ENCODE measurements at places on chromosomes 1 and 21.

- no peak for DNase-seq
Measured at GRCh38 chr1:61282387-61282786, 200.0 kb downstream of the NFIA start.

- DNase-seq = peak; percentile 74
Measured at GRCh38 chr1:40703316-40703715, 11.8 kb downstream of the NFYC start.

GRCh38 chr1:187605736-187606135, 777.0 kb downstream of the PLA2G4A start:
- no peak for DNase-seq

DNA sequence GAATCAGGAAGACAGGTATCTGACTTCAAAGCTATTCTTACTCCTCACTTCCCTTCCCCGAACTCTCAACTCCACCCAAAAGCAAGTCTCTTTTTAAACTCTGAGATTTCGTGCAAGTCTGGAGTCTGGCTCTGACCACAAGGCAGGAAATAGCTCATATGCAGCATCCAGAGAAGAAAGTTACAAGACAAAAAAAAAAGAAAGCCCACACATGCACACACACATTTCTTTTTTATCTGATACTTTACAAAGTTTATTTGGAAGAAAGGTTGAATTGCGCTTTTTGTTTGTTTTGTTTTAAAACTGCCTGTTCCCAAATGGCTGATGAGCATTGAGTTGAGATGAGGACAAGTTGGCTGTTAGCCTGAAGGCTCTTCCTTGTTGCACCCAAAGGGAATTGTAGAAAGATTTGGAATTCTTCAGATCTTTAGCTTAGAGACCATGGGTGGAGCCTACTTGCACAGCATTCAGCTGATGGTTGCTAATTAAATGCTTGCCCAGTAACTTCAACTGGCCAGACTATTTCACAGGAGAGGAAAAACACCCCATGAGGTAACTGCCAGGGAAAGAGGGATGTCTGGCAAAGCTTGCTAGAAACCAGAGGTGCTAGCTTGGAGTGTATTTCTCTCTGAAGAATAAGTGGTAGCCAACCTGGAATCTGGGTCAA, 490.3 kb downstream of the TTLL7 start:
- DNase-seq = peak; percentile 83

- peak; percentile 36 for DNase-seq
Measured at GRCh38 chr1:181159451-181160140, 71.1 kb downstream of the IER5 start.

DNA sequence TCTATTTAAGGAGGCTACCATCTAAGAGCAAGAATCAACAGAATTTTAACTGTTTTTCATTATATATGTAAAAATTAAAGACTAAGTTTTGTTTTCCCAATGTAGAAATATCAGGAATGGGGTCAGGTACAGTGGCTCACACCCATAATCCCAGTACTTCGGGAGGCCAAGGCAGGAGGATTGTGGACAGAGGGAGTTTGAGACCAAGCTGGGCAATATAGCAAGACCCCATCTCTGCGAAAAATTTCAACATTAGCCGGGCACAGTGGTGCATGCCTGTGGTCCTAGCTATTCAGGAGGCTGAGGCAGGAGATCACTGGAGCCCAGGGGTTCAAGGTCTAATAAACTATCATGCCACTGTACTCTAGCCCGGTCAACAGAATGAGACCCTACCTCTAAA, 5.3 kb downstream of the LRRC40 start:
- no peak for DNase-seq

DNA sequence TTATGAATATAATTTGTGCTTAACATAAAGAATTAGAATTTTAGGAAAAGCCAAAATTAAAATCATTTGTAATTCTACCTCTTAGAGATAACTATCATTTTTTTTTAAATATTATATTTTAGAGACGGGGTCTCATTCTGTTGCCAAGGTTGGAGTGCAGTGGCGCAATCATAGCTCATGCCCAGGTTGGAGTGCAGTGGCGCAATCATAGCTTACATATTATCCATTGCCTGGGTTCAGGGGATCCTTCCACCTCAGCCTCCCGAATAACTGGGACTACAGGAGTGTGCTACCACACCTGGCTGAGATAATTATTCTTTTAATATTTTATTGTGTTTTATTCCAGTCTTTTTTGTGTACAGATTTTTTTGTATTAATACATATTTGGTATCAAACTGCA, 8.3 kb downstream of the RASAL2 start:
- no peak for DNase-seq

- no peak for DNase-seq
Measured at GRCh38 chr1:202987255-202987654, 19.9 kb upstream of the TMEM183A start.
